ENCODE measurements at places on chromosomes 3 and 15. TPM values are rescaled to one million over a fixed set of nuclear protein-coding genes. Genes with fewer than 3 reads are reported as not detected.

GRCh38 chr3:84136425-84136824 lies 822.4 kb upstream of the CADM2 start:
- no peak for DNase-seq

DNA sequence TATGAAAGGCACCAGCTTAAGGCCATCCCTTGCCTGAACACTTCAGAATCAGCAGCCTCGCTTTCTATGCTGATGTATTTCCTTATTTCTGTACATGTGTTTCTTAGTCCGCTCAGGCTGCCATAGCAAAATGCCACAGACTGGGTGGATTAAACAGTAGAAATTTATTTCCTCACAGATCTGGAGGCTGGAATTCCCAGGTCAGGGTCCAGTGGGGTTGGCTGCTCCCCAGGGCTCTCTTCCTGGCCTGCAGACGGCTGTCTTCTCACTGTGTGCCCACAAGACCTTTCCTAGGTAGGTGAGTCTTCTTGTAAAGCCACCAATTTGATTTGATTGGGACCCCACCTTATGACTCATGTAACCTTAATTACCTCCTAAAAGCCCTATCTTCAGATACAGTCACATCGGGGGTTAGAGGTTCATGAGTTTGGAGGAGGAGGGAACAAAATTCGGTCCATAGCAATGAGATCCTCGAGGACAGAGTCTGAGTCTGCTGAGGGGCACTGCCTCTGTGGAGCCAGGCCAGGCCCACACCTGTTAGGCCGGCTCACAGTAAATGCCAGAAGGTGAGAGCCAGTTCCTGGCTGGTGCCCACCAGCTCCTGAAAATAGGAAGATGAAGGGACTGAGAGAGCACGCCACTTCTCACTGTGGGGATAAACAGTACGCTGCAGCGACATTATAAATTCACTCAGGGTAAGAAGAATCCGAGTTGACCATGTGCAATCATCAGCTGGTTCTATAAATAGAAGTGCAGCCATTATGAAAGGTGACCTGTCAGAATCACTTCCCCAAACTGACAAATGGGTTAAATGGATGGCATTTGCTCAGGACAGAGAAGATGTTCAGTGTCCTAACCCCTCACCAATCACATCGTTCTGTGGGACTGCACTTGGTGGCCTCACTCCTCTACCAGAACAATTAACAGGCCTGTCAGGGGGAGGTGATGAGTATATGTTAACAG lies 41.1 kb downstream of the CTXND1 start:
- DNase-seq: no peak

GRCh38 chr15:64915518-64916227 lies 4.0 kb downstream of the ANKDD1A start:
- no peak for DNase-seq

The SHQ1 gene
- total RNA-seq: 36.0 TPM

The PLSCR5 gene
- not detected for total RNA-seq

DNA sequence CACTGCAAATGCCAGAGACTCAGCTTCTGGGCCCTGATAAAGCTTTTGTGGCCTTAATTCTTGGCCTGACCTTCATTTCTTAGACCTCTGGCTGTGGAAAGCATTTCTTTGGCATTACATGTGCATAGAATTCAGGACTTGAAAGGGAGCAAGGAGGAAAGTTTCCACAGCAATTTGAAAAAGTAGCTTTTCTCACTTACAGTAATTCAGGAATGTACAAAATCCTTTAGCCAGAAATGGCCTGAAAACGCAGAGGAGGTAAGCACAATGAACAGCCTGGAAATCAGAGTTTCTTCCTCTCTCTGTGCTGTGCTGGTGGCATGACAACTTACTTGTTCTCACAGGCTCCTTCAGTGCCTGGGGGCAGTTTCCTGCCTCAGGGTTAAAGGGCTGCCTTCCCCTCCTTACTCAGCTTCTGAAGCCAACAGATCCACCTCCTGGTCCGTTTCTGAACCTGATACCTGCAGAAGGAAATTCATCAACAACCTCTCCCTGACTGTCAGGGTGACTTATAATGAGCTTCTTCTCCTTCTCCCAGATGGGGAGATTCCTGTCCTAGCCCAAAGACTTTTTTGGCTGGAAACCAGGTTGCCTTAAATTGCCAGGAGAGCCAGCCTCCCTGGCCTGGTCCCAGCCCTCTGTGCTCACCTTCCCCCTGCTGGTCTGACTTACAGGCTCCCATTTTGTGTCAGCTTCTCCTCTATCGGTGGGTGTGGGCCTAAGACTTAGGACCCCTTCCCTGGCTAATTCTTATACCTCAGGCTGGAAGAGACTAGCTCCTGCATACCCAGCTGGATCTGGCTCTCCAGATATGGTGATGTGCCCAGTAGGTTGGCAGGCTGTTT lies 102.3 kb downstream of the MYRIP start:
- no peak for DNase-seq

The GRIP2 gene
- total RNA-seq: not detected

DNA sequence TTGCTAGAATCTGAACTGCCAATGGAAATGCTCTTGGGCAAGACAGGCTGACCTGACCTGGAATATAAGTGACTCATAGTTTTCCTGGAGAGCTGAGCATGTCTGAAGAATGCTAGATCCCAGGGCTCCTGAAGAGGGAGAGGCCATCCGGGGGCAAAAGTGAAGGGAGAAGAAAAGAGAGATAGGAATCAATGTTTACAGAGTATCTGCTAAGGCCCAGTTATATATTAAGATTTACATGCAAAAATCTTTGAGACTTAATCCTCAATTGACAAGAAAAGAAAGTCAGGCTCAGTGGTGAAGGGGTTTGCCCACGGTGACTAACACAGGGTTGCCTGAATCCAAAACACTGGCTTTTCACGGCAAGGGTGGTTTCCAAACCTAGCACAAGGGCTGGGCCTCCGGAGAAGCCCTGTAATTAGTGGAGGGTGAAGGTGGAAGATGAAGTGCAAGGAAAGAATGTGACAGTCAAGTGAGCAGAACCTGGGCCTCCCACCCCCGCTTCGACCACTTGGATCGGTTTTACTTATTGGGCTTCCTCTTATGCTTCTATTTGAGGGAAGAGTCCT lies 91.7 kb upstream of the FGF12 start:
- DNase-seq: no peak

DNA sequence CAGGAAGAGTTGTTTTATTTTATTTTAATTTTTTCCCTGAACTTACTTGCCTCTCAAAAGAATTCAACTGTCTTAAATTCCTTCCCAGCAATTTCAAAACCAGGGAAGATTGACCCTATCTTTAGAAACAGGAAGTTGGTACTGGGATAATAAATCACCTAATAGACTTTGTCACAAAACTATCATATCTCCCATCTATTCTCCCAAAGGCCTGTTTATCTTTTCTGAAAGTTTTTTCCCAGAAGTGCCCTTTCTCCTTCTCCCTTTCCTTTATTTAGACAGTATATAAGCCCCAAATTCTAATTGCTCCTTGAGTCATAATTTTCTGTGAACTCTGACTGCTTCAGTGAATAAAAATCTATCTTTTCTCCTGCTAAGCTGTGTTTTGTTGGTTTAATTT lies 2.9 kb upstream of the RNF7 start:
- DNase-seq: no peak

- no peak for DNase-seq
Observed at GRCh38 chr3:160709477-160710182, 32.7 kb downstream of the ARL14 start.

The EIF4A2 gene
- 563 TPM for total RNA-seq

DNA sequence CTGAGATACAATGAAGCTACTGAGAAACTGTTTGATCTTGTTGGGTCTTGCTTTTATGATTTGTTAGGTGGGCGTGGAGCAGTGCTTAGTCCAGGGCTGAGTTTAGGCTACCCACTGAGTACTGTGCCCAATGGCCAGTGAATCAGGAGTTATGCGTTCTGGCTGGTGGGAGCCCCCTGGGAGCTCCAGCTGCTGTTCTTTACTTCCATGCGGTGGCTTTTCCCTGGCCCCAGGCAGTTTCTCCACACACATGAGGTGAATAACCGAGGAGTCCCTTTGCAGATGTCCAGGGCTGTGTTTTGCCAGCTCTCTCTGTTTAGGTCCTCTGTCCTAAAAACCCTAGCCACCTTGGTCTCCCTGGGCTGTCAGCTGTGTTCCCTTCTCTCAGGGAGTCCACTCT lies 106.5 kb downstream of the KLF13 start:
- DNase-seq: no peak

The SLC28A1 gene
- total RNA-seq: not detected

- peak; percentile 86 for DNase-seq
Observed at GRCh38 chr15:85582131-85583079, 202.0 kb downstream of the AKAP13 start.

The EPHB1 gene
- total RNA-seq: not detected

GRCh38 chr15:58442122-58442521 lies 10.3 kb downstream of the LIPC start:
- DNase-seq: no peak

- DNase-seq: no peak
Observed at GRCh38 chr15:97993310-97993738, 32.8 kb downstream of the ARRDC4 start.

DNA sequence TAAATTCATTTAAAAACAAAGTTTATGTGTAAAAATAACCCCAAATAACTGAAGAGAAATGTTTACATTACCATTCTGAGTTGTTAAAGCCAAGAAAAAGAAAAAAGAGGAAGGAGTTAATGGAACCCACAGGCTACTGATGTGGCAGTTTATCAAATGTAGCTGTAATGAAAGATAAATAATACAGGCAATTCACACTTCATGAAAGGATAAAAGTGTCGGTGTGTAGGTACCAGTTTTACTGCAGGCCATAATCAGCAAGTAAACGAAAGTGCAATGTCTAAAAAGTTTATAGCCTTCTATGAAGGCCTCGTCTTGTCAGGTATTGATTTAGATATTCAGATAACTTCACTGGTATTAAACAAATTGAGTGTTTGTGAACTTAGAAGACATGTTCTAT lies 164.6 kb downstream of the DPH6 start:
- DNase-seq: no peak

The CAMKV gene
- total RNA-seq: 0.77 TPM

GRCh38 chr15:99954361-99955180 lies 221.3 kb upstream of the LYSMD4 start:
- no peak for DNase-seq

- no peak for DNase-seq
Observed at GRCh38 chr15:48324949-48325348, 6.3 kb upstream of the DUT start.

- DNase-seq: no peak
Observed at GRCh38 chr3:98914210-98915080, 12.9 kb upstream of the DCBLD2 start.

The MORC1 gene
- not detected for total RNA-seq

GRCh38 chr15:85704720-85705429 lies 89.8 kb downstream of the KLHL25 start:
- DNase-seq: no peak

DNA sequence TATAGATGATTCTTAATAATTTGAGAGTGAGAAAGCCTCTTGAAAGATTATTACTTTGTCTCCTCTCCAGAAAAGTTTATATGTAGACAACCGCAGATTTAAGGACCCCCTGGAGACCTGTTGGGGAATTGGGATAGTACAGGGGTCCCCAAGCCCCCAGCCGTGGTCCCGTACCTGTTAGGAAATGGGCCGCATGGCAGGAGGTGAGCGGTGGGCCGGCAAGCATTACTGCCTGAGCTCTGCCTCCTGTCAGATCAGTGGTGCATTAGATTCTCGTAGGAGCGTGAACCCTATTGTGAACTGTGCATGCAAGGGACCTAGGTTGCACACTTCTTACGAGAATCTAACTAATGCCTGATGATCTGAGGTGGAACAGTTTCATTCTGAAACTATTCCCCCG lies 78.3 kb downstream of the PFN2 start:
- DNase-seq: no peak

The STRA6 gene
- total RNA-seq: not detected

GRCh38 chr3:65091565-65091964 lies 403.8 kb upstream of the ADAMTS9 start:
- no peak for DNase-seq

DNA sequence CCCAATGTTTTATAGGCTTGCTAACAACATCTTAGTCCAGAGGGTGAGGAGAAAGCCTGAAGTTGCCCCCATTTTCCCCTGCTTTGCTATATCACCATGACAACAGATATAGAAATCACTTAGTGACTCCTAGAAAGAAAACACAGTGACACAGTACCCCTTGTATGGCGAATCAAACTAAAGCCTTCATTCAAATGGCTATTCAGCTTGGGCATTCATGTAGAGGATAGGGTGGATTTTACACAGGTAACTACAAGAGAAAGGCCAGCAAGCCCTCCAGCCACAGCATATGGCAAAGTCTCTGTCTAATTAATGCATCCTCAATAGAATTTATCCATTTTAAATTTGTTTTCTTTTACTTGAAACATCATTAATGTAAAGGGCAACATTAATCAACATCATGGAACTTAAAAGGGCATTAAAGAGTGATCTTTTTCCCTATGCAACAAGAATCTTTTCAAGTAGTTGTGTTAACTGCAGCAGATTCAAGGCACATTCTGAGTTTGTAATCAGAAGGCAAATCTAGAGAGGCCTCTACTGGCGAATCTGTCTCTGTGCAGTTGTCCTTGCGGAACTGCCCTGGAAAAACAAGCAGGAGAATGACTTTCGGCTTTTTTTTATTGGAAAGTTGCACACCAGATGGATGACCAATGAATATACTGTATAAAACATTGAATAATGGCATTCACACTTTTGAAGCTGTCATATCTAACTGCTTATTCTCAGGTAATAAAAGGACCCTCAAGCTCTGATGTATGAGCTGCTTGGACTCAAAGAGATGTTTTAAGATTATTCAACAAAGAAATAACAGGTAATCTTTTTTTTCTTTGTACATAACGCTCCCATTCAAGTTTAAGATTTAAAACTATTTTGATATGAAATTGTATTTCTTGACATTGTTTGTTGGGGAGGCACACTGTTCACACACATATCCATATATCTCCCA lies 621.7 kb upstream of the AGTR1 start:
- DNase-seq: no peak

The RAB11A gene
- 158 TPM for total RNA-seq

DNA sequence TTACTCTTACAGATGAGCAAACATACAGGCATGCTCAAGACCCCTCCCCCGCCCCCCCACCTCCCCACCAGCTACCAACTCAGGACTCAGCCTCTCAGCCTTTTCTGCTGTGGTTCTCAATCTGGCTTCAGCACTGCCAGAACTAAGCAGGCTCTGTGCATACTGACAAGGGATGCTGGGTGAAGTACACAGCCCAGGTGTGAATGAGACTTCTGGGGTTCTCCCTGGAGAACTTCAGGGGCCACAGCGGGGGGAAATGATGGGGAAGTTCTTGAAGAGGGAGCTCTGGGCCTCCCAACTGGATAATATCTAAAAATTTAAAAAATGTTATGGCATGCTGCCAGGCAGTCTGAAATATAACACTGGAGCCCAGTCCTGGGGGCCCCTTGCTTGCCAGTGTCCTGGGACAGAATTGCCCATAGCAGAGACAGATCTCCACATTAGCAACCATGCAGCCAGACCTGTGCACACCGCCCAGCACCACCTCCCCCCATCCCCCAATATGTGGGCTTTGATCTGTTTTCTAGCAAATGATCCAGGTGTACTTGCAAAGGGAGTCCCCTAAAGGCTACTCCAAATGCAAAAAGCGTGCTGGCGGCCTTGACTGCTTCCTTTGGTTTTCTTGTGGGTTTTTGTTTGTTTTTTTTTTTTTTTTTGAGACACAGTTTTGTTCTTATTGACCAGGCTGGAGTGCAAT lies 41.4 kb downstream of the PGPEP1L start:
- no peak for DNase-seq

The GCSAM gene
- 4.1 TPM for total RNA-seq

All from CD8-positive, alpha-beta memory T cell (primary cell).